ENCODE measurements at places on chromosomes 13 and 19. TPM values are rescaled to one million over a fixed set of nuclear protein-coding genes. Genes with fewer than 3 reads are reported as not detected.

Gene OR10H1
- not detected for total RNA-seq

Gene RFPL4A
- 1.2 TPM for total RNA-seq

DNA sequence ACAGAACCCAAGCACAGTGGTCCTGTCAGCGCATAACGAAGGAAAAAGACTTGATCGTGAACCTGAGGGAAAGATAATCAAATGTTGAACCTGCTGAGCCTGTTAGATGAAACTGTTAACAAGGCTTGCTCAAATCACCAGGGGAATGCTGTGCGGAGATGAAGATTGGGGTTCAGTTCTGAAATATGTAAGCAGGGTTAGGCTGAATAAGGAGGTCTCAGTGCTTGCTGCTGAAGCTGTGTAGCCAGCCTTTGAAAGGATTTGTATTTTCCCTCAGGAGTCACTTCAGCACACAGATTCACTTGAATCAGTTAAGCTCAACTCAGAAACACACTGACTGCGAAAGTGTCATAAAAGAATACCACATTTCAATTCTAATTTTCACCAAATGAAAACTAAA is 793.5 kb downstream of the OLFM4 start:
- no peak for DNase-seq

DNA sequence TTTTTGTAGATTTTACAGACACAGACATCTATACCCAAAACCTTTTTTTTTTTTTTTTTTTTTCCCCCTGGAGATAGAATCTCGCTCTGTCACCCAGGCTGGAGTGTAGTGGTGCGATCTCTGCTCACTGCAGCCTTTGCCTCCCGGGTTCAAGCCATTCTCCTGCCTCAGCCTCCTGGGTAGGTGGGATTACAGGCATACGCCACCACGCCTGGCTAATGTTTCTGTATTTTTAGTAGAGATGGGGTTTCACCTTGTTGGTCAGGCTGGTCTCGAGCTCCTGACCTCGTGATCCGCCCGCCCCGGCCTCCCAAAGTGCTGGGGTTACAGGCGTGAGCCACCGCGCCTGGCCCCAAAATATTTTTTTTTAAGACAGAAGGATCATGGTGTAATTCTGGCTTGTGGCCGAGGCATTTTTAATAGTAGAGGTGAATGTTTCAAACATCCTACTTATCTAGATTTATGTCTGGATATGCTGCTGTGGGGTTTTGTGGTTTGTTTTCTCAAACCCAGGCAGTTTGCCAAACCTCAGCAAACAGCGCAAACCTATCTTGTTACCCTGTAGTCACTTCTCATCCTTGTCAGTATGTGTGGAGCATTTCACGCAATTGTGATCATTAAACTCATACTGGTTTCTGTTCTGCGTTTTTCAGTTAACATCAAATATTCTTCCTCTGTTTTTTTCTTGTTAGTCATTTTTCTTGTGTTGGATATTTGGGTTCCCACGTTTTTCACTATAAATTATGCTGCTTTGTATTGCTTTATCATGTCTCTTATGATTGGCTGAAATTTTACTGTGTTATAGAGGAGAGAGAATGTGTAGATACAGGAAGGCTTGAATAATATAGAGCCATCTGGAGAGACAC is 36.2 kb upstream of the GARRE1 start:
- DNase-seq: peak; percentile 80

GRCh38 chr13:74111399-74111798 is 22.8 kb downstream of the KLF12 start:
- DNase-seq: no peak

- DNase-seq: peak; percentile 3
These were observed 6.0 kb upstream of the ZNF614 start for GRCh38 chr19:52034051-52034728.

DNA sequence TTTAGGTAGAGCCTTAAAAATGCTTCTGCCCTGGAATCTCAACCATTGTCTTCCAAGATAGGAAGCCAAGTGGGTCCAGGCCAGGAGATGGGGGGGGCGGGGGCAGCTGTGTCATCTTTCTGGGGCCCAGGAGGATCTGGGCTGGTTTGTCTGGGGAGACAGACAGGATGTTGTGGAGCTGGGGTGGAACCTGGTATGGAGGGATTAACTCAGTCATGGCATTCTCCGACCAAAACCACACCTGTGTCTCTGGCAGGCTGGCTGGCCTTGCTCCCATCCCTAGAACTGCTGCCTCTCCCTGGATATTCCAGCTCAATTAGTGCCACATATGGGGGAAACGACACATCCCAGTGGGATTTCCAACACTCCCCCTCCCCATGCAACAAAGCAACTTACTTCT is 2.7 kb upstream of the MAP2K7 start:
- no peak for DNase-seq

GRCh38 chr19:377801-378581 is 31.0 kb downstream of the C2CD4C start:
- no peak for DNase-seq

- DNase-seq: no peak
These were observed 1.9 kb downstream of the ISYNA1 start for GRCh38 chr19:18435842-18436670.

DNA sequence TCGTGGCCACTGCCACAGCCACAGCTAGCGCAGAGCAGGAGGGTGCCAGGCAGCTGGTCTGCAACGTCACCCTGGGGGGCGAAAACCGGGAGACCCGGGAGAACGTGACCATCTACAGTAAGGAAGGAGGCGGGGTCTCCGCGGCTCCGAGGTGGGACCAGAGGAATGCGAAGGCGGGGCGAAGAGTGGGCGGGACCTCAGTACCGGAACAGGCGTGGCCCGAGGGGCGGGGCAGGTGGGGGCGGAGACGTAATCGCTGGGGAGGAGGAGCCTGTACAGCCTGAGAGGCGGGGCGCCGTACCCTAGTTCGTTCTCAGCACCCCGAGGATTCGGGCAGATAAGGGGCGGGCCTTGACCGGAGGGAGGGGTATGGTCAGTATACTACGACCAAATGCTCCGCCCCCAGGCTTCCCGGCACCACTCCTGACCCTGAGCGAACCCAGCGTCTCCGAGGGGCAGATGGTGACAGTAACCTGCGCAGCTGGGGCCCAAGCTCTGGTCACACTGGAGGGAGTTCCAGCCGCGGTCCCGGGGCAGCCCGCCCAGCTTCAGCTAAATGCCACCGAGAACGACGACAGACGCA is 2.5 kb downstream of the ICAM5 start:
- DNase-seq: peak; percentile 58

GRCh38 chr19:8261347-8261746 is 46.8 kb downstream of the CD320 start:
- no peak for DNase-seq

- DNase-seq: no peak
These were observed 11.6 kb downstream of the MIR17HG start for GRCh38 chr13:91359111-91359510.

DNA sequence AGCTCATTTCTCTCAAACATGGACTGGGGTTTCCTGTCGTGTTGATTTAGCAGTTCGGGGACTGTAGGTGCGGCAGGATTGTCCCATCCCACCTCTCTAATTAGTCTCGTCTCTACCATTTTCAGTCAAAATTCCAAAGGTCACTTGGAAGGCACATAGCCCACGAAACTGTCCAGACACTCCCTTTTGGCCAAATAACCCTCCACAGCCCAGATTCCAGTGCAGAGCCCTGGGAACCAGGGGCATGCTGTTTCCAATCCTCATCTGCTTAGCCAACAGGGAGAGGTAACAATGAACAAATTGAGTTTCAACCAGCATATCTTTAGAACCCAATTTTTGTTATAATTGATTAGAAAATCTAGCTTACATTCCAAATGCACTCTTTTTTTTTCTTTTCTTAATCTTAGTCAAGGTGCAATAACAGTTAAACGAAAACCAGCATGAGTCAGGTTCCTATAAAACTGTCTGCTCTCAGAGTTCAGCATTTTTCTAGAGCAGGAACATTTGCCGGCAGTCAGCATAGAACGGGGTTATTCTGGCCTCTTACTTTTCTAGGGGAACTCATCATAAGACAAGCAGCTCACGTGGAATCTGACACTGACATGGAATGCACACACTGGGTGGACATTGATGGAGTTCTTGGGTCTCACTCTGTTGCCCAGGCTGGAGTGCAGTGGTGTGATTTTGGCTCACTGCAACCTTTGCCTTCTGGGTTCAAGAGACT is 14.4 kb upstream of the CEBPA start:
- DNase-seq: no peak
